Smooth muscle cell of the pulmonary artery (primary cell): ENCODE measurements at places on chromosomes 2 and 18. TPM values are rescaled to one million over a fixed set of nuclear protein-coding genes. Genes with fewer than 3 reads are reported as not detected.

Gene NAB1
- total RNA-seq: 37.2 and 47.3 TPM in 2 replicates

Gene ATOH8
- total RNA-seq: 22.4 and 30.8 TPM in 2 replicates

Gene CCDC68
- total RNA-seq: 4.4 and 15.1 TPM in 2 replicates

Gene KCNE4
- total RNA-seq: 37.7 and 120 TPM in 2 replicates

Gene MARCO
- not detected in 2 replicates for total RNA-seq

Gene RAD51AP2
- total RNA-seq: 0.03 TPM in 1 of 2 replicates, not detected in the other

Gene GCKR
- total RNA-seq: 7.4 and 8.5 TPM in 2 replicates

Gene NR4A2
- total RNA-seq: 0.40 and 8.5 TPM in 2 replicates

Gene SETBP1
- total RNA-seq: 3.3 and 5.5 TPM in 2 replicates

Gene TMEM247
- not detected in 2 replicates for total RNA-seq

Gene TRABD2A
- total RNA-seq: 4.0 and 4.7 TPM in 2 replicates

Gene SGPP2
- not detected in 2 replicates for total RNA-seq

Gene GTF3C2
- total RNA-seq: 24.6 and 31.1 TPM in 2 replicates

Gene FAM124B
- under 0.01 and 0.33 TPM in 2 replicates for total RNA-seq

Gene BMP10
- total RNA-seq: not detected in 2 replicates

Gene POU3F3
- total RNA-seq: not detected in 2 replicates

Gene ABHD1
- 0.13 and 0.20 TPM in 2 replicates for total RNA-seq

Gene OSGEPL1
- total RNA-seq: 6.5 and 7.0 TPM in 2 replicates

Gene CEBPZ
- 35.7 and 41.1 TPM in 2 replicates for total RNA-seq

Gene ANKRD30B
- total RNA-seq: 0.73 and 1.4 TPM in 2 replicates

Gene EMX1
- not detected in 2 replicates for total RNA-seq

Gene TMEFF2
- total RNA-seq: 1.6 and 3.3 TPM in 2 replicates

Gene FOXD4L1
- total RNA-seq: 0.13 and 0.17 TPM in 2 replicates
